Astrocyte of the cerebellum (primary cell): ENCODE measurements at places on chromosomes 11 and 22.

DNA sequence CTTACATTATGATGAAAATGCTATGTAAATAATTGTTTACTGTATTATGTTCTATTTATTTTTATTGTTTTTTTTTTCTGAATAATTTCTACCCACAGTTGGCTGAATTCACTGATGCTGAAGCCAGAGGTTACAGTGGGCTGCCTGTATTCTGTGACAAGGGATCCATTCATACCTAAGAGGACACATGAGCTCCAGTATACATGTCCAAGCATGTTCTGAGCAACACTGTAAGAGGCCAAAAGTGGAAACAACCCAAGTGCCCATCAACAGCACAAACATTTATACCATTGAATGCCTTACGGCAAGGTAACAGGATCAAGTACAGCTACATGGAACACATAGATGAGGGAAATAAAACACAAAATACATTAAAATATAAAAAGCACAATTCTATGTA, 1.4 kb upstream of the SRSF8 start:
- no peak for DNase-seq

GRCh38 chr11:67255864-67256263, 10.4 kb upstream of the GRK2 start:
- DNase-seq = no peak

- DNase-seq = no peak
Measured at GRCh38 chr11:35343033-35343598, 76.2 kb downstream of the SLC1A2 start.

DNA sequence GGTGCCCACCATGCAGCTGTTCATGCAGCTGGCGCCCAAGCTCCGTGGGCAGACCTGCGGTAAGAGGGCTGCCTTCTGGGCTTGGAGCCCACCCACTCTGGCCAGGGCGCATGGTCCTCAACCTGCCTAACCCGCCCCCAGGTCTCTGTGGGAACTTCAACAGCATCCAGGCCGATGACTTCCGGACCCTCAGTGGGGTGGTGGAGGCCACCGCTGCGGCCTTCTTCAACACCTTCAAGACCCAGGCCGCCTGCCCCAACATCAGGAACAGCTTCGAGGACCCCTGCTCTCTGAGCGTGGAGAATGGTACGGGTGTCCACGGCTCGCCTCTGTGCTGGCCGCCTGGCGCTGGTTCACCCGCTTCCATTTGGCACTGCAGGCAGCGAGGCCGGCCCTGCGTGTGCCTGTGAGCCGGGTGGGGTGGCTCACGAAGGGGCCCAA, 11.0 kb downstream of the MUC5AC start:
- DNase-seq = no peak

DNA sequence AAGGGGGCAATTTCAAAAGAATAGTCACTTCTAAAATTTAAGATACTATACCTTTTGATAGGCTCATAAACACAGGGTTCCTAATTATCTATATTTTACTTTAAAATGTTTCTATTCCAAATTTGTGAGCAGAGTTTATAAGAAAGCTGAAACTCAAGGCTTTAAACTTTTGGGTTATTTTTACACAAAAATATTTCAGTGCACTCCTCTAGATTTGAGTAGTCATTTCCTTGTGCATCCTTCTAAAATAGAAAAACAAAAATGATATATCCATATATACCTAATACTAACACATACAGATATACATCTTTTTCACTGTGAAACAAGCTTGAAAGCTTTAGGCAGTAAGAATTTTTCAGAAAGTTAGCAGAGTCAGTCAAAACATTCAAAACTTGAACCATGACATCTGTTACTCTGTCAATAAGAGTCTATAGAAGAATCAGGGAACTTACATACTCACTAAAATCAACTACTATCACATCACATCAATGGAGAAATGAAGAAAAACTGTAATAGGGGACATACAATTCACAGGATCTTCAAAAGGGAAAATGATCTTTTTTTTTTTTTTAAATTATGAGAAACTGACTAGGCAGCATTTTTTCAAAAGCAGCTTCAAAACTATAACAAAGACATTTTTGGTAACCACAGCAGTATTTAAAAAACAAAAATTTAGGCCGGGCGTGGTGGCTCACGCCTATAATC, 5.1 kb downstream of the PHF21A start:
- DNase-seq = no peak

GRCh38 chr22:32018056-32018455, 25.0 kb upstream of the SLC5A1 start:
- peak; percentile 81 for DNase-seq

- DNase-seq = no peak
Measured at GRCh38 chr11:15341587-15341986, 226.9 kb downstream of the INSC start.

- no peak for DNase-seq
Measured at GRCh38 chr11:92770981-92771380, 198.5 kb upstream of the MTNR1B start.

DNA sequence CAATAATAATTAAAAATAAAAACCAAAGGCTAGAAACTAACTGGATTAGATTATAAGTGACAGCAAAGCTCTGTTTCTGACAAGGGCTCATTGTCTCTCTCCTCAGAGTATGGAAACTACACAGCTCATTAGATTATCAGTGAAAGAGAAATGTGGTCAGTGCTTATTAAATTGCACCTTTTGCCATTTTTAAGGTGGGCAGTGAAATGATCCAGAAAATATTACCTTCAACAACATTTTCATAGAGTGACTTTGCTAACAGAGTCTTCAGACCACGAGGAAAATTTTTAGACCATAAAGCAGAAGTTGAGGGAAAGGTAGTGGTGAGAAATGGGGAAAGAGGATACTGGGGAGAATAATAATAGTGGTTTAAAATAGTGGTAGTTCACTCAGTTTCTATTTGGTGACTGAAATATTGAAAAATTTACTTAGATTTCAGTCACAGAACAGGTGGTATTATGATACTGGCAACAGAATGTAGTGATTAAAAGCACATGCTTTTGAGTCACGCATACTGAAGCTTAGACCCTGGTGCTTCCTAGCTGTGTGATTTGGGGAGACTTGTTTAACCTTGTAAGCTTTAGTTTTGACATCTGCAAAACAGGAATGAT, 684.0 kb upstream of the CCDC90B start:
- no peak for DNase-seq

DNA sequence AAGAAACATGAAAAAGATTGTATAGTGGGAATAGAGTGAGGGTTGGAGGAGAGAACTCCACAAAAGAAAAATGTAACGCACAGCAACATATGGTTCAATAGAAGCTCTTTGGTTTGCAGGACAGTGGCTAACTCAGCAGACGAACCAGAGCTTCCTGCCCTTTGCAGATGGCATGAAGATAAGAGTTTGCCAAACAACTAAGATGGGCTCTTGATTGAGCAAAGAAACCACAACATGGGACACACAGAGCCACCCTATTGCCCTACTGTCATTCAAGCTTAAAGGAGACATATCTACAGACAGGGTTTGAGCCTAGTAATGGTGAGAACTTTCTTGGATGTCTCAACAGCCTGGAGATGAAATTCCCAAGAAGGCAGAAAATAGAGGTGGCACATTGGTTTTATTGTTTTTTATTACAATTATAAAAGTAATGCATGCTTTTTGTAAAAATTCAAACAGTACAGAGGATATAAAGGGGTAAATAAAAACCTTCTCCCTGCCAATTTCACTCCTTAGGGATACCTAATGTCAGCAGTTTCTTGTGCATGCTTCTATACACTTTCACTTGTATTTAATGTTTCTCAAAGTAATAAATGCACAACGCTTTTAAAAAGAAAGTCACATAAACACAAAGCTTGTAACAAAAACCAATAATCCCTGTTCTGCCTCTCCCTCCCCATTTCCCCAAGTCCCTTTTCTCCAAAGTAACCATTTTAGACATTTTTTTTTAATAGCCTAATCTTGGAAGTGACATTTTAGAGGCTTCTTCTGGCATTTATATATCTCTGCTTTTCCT, 63.7 kb downstream of the COPB1 start:
- DNase-seq = no peak

DNA sequence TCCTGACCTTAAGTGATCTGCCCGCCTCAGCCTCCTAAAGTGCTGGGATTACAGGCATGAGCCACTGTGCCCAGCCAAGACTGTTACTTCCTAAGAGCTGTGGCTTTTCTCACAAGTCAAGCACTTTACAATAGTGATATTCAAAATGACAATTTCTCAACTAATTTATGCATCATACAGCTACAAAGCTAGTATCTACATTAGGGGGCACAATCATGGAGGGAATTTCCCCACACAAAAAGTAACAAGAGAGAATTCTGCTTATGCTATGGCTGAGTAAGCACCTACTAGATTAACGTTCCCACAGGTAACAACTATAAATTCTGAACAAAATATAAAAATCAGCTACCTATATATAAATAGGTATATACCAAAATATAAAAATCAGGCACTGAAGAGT, 72.7 kb downstream of the SBF2 start:
- no peak for DNase-seq

DNA sequence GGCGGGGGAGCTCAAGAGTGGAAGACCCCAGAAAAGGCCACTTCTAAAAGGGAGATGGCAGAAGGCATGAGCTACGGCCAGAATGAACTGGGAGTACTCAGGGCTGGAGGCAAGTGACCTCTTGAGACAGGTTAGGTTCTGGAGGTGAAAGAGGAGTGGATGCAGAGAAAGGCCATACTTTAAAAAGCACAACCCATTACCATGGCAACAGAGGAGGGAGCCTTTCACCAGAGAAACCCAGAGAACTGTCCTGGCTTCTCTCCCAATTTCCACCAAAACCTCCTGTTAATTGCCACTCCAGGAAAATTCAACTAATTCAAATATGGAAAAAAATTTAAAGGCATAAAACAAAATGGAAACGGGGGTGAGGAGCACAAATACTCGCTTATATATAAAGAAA, 15.8 kb downstream of the A4GALT start:
- DNase-seq = no peak

DNA sequence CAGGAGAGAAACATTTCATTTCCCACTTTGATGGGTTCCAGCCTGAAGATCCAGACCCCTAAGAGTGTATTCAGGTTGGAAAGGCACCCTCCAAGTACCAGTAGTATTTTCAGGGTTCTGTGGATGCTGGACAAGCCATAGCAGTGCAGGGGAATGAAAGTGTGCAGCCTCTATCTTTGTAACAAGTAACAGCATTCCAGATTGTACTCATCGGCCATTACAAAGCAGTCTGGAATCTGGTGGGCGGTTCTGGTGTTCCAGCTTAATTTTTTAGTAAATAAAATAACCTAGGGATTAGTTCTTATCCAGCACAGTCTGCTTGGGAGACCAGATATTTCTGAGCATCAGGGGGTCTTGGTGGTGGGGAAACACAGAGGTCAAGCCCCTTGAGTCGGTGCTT, 22.6 kb downstream of the APLNR start:
- peak; percentile 41 for DNase-seq

DNA sequence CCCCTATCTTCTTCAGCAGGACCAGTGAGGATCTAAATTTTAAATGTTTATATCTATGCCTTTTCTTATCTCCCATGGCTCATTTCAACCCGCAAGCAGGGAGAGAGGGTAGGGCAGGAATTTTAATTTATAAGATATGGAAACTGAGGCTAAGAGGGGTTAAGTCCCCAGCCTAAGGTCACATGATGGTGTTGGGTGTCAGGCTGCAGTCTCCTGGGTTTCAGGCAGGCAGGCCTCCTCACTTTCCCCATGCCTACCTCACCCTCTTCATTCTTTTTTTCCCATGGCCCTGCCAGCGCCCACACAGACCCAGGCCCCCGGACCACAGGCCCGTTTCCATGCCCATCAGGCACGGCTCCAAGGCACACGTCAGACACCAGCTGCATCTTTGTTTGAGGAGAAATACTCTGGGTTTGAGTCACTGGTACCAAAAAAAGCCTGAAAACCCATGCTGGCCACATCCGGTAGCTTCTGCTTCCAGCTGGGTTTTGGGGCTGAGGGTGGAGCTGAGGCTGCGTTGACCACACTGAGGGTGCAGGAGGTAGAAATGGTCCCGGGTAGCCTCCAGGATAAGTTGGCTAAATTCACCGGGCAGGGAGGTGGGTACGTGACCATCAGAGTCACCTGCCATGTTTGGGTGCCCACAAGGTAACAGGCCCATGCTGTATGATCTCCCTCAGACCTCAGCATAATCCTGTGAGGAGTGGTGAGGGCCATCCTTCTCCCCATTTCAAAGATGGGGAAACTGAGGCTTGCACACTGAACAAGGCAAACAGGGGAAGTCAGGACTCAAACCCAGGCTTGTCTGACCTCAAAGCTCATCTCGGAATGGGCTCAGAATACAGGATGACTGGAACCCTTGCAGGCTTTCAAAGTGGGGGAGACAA, 7.5 kb downstream of the CRYBB1 start:
- DNase-seq = peak; percentile 91

DNA sequence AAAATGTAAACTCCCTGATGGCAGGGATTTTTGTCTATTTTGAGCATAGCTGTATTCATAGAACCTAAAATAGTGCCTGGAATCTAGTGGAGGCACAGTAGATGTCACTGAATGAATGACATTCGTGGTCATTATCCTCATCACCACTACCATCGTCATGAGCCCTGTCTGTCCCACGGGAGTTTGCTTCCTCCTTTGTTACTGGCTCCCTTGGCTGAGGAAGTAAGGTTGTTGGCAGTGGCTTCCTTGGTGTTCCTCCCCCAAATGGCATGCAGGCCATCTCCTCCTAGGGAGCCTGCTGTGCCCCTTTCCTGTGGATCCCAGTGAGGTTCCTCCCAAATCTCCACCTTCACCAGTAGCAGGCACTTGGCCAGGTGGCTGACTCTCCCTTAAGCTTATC, 183.0 kb downstream of the CEP164 start:
- DNase-seq = no peak

DNA sequence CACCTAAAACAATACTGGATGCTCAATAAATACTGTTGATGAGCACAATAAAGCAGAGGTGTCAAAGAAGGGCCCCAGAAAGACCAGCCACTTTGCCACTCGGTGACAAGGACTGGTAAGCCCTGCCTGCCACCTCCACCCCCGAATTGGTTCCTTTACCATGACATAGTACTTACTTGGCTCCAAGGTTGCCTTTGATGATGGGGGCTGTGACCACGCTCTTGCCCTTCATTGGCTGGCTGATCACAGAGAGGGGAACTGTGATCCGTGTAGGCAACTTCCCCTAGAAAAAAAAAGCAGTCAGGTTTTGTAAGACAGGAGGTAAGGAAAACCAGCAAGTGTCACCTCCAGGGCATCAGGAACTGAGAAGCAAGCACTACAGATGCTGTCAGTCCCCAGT, 29.7 kb downstream of the NFRKB start:
- no peak for DNase-seq

DNA sequence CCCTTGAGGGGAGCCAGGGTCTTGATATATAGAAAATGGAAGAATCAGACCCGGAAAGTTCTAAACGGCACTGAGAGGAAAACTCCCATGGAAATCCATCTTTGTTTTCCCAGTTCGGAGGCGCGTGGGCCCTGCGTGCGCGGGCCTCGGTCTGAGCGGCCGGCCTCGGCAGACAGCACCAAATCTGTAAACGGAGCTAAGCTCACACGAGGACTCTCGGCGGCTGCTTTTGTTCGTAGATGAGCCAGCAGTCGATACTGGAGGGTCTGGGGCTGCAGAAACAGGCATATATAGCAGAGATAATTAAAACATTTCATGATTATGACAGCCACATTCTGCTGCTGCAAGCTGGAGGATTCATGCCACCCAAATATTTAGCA, 68.5 kb upstream of the PPARA start:
- no peak for DNase-seq

GRCh38 chr22:36194971-36195370, 6.6 kb downstream of the APOL4 start:
- DNase-seq = peak; percentile 45
